Hematopoietic multipotent progenitor cell treated with erythropoietin and hydrocortisone succinate and interleukin-3 and kit ligand, for 6 days (in vitro differentiated cells): ENCODE measurements at places on chromosomes 4 and X.

- no peak for DNase-seq
These were observed 51.2 kb downstream of the OR13H1 start for GRCh38 chrX:131595120-131595519.

- DNase-seq = no peak
These were observed 235.4 kb downstream of the HNRNPD start for GRCh38 chr4:82138374-82138773.

DNA sequence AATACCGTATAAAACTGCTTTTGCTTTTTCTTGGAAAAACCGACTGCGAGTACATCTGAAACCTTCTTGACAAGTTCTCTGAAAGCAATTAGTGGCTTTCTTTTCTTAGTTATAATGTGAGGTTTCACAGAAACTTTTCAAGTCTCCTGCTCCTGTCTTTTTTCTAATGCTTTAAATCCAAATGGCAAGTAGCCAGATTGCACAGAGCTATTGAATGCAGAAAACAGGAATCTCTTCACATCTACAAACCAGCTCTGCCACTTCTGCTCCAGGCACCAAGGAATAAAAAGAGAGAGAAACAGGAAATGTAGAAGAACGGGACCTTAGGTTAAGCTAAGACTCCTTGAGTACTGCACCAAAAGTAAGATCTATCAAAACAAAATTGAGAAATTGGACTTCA, 267.3 kb upstream of the TET2 start:
- peak; percentile 5 for DNase-seq

- DNase-seq = no peak
These were observed 404.8 kb downstream of the NLGN4X start for GRCh38 chrX:5823903-5824302.

GRCh38 chr4:37650481-37650880, 35.7 kb downstream of the RELL1 start:
- DNase-seq = peak; percentile 18

DNA sequence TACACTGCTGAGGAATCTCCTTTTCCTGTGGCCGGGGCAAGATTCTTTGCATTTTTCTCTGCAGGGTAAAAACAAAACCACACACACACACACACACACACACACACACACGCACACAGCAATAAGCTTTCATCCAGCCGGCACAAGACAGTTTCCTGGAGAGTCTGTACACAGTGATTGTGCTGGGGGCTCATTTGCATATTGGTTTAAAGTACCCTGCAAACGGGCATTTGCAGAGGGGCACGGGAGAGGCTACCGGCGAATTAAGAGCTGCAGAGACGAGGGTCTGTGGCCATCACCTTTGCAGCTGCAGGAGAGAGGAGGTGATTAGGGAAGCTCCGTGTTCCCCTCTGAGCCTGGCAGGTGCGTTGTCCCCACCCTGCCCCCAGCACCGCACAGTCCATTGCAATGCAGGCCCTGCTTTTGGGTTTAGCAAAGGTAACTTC, 219.9 kb downstream of the SHOX start:
- DNase-seq = no peak

DNA sequence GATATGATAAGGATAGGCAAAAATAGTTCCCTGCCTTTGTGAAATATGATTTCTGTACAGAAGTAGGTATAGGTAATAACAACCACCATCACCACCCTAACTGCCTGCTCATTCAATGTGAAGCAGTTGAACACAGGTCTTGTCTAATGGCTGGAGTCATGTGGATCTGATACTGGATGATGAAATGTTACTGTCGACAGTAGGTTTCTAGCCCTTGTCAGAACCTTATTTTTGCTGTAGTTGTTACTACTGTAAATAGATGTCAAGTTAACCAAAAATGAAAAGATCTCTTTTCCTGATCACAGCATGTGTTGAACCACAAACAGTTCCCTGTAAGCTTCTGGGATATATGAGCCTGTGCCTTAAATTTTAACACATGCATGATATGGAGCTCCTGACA, 142.9 kb downstream of the FRAS1 start:
- no peak for DNase-seq

GRCh38 chr4:73732759-73733431, 7.5 kb upstream of the CXCL8 start:
- DNase-seq = no peak

- DNase-seq = no peak
These were observed 150.8 kb downstream of the AFAP1 start for GRCh38 chr4:7788694-7789425.

DNA sequence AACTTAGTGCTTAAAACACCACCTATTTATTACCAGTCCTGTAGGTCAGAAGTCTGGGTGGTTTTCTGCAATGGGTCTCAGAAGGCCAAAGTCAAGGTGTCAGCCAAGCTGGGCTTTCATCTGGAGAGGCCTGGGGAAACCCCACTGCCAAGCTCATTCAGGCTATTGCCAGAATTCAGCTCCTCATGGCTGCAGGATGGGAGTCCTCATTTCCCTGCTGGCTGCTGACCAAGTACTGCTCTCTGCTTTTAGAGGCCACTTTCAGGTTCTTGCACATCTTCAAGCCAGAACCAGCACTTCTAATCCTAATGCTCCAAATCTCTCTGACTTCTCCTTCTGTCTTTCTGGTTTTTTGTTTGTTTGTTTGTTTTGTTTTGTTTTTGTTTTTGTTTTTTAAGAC, 109.3 kb downstream of the BCOR start:
- no peak for DNase-seq

DNA sequence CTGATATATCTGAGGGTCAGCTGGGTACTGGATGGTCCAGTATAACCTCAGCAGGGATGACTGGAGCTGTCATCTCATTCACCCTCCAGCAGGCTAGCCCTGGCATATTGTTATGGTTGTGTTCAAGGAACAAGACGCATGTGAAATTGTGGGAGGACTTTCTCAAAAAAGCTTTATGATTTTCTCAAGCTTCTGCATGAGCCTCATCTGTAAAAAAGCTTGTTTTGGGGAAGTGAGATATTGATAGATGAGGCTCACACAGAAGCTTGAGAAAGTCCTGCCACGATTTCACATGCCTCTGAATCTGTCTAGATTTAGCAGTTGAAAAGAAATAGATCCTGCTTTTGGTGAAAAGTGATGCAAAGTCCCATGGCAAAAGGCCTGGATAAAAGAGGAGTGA, 93.4 kb downstream of the SPCS3 start:
- DNase-seq = no peak

- DNase-seq = peak; percentile 59
These were observed 7.8 kb upstream of the CLOCK start for GRCh38 chr4:55554453-55555030.

DNA sequence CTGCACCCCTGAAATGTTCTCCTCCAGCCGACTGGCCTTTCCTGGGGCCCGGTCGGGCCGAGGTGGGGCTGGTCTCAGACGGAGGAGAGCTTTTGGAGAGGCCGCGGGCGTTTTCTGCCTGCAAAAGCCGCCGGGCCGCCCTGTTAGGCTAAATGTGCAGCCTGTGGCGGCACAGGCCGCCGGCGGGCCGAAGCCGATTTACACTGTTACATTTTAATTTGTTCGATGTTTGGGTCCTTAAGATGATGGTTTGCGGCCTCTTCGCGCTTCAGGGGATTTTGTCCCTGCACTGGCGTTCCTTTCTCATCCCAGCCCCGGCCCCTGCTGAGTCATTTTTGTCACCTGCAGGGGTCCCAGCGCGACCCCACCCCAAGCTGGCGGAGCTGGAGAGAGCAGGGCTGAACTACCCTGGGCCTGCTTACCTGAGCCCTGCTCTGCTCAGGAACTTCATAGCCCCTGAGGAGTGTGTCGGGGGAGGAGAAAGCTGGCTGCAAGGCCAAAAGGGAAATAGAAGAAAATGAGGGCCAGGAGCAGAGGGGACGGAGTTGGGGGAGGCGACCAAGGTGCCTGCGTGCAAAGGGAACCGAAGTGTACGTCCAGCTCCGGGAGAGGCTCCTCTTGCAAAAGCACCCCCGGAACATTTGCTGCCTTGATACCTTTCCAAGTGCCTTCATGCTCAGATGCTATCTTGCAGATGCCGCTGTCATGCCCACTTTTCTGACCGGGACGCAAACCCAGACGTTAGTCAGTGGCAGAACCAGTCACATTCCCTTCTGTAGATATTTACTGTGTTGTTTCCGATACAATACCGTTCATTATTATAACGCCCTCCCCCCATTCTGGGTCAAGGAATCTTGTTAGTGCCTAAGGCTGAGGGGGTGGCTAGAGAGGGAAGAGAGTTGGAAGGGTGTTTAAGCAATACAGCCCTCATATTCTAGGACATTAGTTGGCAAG, 977 bp upstream of the RBBP7 start:
- peak; percentile 42 for DNase-seq

- DNase-seq = no peak
These were observed 5.3 kb upstream of the COMMD8 start for GRCh38 chr4:47468706-47469365.

DNA sequence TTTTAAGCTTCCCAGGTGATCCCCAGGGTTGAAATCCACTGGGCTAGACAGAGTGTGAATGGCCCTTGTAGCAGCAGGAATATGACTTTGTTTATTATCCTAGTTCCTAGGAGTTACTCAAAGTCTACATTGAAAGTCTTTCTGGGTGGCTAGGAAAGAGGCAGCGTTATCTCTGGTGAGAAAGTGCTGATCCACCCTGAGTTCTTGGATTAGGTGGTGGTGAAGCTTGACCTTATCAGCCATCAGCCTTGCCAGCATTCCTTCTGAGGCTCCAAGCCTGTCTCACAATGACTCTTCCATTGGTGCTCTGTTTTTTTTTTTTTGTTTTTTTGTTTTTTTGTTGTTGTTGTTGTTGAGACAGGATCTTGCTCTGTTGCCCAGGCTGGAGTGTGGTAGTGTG, 83.1 kb upstream of the CLCN4 start:
- peak; percentile 45 for DNase-seq

DNA sequence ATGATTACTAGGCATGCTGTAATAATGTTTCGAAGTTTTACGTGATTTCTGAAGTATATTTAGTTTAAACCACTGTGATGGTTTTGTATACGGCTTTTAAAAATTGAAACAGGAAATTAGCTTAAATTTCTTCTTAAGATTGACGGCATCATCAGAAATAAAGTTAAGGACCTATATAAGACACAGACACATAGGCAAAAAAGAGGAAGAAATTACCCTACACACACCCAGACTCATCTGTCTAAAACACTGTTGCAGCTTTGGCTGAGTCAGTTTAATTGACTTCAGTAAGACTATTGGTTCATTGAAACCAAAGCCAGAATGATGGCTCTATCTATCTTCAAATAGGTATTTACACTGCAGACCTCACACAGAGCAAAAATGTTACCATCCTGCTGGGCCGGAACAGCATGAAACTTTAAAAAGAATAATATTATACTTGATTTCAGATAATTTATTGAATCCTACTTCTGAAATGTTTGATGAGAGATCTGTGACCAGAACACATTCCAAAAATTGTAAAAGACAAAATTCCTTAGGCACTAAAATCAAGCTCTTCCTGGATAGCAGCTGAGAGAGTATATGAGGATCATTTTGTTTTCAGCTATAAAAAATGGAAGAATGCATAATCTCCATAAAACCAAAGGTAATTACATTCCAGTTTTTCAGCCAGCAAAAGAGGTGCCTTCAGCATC, 4.5 kb downstream of the HHIP start:
- no peak for DNase-seq

GRCh38 chr4:52704661-52705060, 45.6 kb upstream of the USP46 start:
- DNase-seq = no peak

- peak; percentile 30 for DNase-seq
These were observed 1.2 kb upstream of the LETM1 start for GRCh38 chr4:1856943-1857699.

DNA sequence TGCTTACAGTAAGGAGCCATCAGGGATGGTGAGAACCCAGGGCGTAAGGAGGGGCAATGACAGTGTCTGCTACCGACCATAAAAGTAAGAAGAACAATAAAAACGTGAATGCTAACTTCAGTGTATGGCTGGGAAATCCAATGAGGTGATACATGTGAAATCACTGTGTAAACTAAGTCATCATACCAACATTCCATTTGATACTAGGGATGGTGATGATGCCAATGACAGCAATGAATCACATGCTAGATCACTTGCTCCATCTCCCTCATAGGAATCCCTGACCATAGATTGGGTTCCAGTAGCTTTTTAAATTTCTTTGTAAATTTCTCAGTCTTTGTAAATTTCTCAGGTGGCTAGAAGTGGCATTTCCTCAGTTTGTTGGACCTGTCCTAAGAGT, 146.3 kb downstream of the SMIM20 start:
- DNase-seq = no peak

- DNase-seq = no peak
These were observed 318.2 kb downstream of the PPP1R2C start for GRCh38 chrX:42459735-42460134.

GRCh38 chrX:85052636-85053343, 49.1 kb downstream of the APOOL start:
- peak; percentile 32 for DNase-seq

DNA sequence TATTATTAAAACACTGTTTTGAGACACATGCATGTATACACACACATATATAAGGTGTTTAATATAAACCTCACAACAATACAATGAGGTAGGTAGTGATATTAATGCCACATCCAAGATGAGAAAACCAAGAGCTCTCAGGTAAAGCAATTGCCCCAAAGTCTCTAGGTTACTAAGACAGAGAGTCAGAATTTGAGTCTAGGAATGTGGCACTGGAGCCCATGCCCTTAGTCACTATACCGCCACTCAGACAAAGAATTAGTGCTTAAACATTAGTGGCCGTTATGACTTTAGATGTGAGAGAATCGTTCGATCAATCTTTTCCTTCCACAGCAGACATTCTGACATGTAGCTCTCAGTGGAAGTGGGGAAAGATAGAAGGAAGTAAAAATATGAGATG, 108.2 kb upstream of the ACSL4 start:
- no peak for DNase-seq
